ENCODE measurements at places on chromosomes 12 and 14.

GRCh38 chr14:89241257-89241656, 175.8 kb downstream of the FOXN3 start:
- no peak for DNase-seq

DNA sequence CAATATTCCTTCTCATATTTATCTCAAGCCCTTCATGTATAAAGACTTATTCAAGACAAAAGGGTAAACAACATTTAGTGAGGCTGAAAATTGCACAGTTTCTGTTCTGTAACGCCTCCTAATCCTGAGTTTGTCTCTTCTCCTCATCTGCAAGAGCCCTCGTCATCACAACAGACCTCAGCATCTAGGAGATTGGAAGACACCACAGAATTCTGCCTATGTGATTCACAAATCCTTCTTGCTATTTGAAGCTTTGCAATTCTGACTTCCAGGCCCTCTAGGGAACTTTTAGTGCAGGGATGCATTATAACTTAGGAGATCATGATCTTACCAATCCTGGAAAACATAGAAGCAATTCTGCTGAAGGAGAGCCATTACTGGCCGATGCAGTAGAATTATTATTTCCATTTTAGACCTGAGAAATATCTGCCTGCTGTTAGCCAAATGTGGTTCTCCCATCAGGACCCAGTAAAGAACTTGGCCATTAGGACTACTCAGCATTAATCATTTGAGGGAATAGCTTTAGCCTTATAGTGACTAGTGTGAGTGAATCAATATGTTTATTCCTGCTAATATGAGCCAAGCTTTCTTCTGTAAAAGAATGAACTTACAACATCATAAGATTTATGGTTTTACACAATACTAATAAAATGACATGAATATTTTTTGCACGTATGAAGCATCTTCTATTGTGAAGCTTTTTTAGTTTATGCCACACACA, 119.5 kb downstream of the ANO4 start:
- no peak for DNase-seq

- DNase-seq: no peak
These were observed 16.6 kb upstream of the PLEK2 start for GRCh38 chr14:67428501-67429031.

GRCh38 chr12:117427211-117427610, 65.8 kb upstream of the NOS1 start:
- no peak for DNase-seq

GRCh38 chr14:42407153-42407552, 800.5 kb downstream of the LRFN5 start:
- no peak for DNase-seq

DNA sequence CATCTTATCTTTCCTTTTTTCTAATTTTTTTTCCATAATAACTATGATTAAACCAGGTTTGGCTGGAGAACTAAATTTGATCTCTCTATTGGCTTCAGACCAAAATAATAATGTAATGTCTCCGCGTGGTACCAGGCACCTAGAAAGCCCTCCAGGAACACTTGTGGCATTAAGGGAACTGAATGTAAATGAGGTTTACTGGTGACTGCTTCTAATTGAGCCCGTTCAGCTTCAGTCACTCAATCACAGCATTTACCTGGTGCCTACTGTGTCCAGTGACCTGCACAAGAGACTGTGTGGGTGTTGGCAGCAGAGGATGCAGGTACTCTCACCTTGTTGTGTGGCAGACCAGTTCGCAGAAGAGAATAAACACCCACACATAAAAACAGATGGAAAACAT, 302.5 kb downstream of the DPF3 start:
- DNase-seq: no peak

DNA sequence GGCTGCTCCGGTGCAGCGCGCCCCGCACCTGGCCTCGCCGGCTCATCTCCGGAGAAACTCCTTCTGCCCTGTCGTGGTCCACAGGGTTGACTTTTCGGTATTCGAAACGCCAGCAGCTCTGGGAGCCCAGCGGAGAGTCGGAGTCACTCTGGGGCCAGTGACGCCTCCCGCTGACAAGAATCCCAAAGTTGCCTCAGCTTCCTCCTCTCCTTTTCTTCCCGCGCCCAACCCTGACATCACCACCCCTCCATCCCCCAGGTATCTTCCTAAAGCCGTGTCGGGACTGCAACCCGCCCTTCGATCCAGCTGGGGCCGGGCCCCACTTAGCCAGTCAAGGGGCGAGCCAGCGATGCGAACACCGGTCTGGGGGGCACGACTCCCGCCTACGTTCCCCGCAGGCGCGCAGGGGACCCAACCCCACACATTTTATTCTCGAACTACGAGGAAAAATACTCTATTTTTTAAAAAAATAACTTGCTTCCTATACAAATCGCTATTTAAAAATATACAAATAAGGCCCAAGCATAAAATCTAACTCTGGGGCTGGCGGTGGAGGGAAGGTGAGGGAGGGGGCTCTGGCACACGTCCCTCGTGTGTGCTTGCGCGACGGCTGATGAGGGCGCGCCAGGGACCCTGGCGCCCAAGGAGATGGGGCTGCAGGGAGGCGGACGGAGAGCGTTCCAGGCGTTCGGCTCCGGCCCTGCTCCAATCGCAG, 2.1 kb downstream of the NKX2-8 start:
- no peak for DNase-seq

DNA sequence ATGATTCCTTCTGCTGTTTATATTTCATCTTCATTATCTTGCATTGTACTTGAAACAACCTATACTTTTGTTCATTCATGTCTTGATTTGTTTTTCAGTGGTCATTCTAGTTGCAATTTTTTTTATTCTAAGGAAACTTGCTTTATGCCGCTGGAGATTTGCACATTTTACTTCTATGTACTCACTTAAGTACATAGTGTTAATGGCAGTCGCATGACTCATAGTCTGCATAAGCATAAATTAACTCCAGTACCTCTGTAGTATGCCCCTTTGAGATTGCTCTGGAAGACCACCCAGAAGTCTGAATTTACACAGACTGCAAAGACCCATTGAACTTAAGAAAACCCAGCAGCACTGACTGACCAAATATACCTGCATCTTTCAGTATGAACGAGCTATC, 77.0 kb downstream of the MSRB3 start:
- DNase-seq: no peak

- no peak for DNase-seq
These were observed 15.7 kb downstream of the FAR2 start for GRCh38 chr12:29164477-29165393.

GRCh38 chr12:111413442-111414086, 7.8 kb downstream of the SH2B3 start:
- no peak for DNase-seq

- no peak for DNase-seq
These were observed 24.0 kb upstream of the LGR5 start for GRCh38 chr12:71415336-71416231.

DNA sequence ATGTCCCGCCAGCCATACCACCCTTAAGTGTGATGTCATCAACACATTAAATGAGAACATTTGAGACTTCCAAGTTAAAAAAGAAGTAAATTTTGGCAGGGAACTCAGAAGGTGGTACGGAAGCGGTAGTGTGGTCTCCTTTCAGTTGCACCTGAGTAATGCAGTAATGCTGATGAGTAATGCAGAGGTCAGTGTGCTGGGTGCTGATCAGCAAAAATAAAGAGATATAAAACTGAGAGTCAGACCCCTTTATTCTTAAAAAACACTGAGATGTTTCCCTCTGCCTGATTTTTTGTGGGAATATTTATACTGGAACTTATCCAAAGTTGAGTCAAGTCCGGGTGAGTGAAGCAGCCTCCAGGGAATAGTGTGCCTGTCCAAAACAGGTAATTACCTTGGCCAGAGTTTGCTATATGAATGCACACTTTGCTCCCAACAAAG, 370.6 kb upstream of the PRICKLE1 start:
- DNase-seq: no peak

GRCh38 chr12:3972576-3972975, 99.4 kb upstream of the PARP11 start:
- no peak for DNase-seq

- no peak for DNase-seq
These were observed 270.8 kb downstream of the BCL11B start for GRCh38 chr14:99001241-99001640.

DNA sequence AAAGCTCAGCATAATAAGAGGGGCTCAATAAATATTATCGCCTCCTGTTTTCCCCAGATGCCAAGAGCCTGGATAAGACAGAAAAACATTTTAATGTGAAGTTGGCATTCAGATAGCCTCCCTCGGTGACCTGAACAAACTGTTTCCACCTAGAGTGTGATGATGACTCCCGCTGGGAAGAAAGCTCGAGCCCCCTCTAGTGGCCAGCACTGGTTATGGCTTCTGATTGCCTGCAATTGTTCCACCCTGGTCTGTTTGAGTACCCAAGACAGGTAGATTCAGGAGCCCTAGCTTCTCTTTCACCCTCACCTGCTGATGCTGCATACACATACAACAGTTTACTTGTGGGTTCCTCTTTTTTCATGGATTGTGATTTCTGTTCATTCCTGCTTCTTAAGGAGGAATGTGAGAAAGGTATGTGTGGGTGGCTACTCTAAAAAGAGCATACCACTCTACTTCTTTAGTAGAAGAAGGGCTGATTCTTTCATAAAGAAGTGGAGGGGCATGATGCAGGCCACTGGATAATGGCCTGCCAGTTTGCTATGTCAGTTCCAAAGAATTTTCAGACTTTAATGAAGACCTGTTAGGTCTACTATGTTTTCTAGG, 6.4 kb downstream of the ERG28 start:
- DNase-seq: peak; percentile 53

DNA sequence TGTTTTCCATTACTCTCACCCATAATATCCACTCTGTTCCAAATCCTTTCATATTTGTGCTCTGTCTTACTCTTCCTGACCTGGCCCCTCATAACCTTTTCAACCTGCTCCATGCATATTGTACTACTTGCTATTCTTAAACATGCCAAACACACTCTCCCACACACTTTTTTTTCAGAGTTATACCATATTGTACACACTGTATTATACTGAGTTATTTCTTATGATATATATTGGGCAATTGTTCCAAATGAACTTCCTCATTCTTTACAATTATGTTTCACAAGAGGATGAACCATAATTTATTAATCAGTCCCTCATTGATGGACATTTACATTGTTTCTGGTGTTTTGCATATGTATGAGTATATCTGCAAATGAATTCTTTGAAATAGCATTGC, 18.5 kb downstream of the ATL1 start:
- DNase-seq: no peak

GRCh38 chr12:6068227-6068626, 56.2 kb downstream of the VWF start:
- no peak for DNase-seq

GRCh38 chr14:53701108-53701875, 255.3 kb downstream of the BMP4 start:
- no peak for DNase-seq

- DNase-seq: no peak
These were observed 73.5 kb downstream of the ARMH4 start for GRCh38 chr14:58078471-58078870.

- DNase-seq: no peak
These were observed 595 bp upstream of the KRT85 start for GRCh38 chr12:52367876-52368275.

DNA sequence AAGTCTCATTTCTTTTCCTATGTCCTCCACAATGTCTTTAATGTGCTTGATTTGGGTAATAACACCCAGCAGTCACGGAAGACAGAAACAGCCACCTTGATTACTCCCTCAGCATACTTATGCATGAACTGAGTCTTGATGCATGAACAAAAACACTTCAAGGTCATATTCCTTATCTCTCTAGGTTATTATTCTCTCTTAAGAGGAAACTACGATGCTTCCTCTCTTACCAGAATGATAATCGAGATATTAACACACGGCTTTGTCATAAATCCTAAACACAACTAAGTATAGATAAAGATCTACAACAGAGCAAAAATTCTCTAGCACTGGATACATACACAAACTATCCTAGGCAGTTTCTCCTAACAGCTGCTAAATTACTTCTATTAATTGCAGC, 583.5 kb upstream of the ATP2B1 start:
- no peak for DNase-seq

- no peak for DNase-seq
These were observed 4.5 kb upstream of the OR11H6 start for GRCh38 chr14:20219033-20219432.

DNA sequence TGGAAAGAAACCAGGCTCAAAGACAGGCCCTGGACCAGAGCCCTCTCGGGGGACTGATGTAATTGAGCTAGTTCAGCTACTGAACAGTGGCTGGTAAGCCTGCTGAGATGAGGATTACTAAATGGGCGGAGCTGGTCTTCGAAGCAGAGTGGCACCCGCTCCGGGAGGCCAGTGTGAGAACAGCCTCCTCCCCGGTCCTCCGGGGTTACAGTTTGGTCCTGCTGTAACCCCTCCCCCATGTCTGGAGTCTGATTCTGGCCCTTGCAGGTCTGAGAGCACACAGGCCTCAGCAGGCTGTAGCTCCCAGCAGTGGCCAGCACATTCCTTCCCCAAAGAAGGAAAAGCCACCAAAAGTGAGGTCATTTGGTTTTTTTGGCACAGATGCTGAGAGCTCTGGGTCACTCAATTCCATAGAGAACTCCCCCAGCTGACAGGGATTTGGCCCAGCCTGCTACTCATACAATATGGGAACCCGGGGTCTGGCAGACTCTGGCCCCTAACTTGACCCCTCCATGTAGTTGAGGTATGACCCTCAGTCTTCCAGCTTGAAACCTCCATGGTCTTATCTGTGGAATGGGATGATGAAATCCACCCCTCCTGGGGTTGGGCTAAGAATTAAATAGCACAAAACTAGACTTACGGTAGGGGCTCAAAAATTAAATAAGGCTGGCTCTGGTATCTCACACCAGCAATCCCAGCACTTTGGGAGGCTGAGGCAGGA, 39.0 kb downstream of the ACTN1 start:
- DNase-seq: no peak

GRCh38 chr14:61308198-61308597, 13.2 kb upstream of the PRKCH start:
- DNase-seq: no peak

DNA sequence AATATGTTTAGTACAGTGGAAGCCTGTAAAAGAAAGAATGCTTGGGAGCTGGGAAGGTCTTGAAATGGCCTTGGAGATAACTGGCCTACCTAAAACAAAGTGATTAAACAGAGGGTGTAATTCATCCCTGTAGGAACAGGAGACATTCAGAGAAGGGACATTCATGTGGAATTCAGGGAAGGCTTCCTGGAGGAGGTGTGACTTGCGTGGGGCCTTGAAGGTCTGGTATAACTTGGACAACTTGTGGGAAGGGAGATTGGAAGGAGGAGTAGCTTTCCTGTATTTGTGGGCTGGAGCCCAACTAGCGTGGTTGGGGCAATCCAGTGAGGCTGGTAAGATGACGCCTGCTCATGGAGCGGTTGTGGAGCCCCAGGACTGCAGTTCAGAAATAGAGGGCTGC, 156.4 kb downstream of the AACS start:
- no peak for DNase-seq

GRCh38 chr14:25120261-25120660, 70.3 kb upstream of the STXBP6 start:
- DNase-seq: no peak

GRCh38 chr12:79329933-79330332, 360.8 kb downstream of the PAWR start:
- DNase-seq: no peak

Measured in occipital lobe (tissue), 3 donors.